ENCODE measurements at places on chromosomes 13 and 19.

DNA sequence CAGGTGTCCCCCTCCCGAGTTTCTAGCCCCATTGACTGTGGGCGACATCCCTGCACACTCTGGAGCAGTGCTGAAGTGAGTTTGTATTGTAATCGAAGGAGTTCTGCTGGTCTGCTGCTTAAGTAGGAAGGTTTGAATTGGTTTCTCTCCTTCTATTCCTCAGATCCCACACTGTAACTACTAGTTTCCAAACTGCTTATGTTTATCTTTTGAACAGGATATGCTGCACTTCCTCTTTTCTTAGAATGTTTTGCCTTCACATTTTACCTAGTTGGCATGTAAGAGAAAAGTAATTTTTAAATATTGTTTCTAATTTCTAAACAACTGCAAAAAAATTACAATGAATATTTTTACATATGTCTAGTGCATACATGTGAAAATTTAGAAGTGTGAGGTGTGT is 511.8 kb downstream of the KLF12 start:
- no peak for DNase-seq

DNA sequence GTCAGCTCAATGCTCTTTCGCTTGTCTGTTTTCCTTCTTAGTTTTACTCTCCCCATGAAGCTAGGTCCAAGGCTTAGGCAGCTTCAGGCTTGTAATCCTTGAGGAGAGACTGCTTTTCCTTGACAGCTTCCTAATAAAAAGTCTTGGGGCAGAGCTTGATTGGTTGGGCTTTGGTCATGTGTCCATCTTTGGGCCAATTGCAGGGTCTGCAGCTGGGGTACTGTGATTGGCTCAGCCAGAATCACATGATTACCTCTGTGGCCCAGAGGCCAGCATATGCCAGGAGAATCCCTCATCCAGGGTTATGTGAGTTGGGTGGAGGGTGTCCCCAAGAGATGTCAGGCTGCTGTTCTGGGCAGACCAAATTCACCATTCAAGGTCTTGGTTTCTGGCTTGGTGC is 8.1 kb downstream of the KLK1 start:
- no peak for DNase-seq

- no peak for DNase-seq
Measured at GRCh38 chr13:40200273-40200978, 466.0 kb downstream of the FOXO1 start.

DNA sequence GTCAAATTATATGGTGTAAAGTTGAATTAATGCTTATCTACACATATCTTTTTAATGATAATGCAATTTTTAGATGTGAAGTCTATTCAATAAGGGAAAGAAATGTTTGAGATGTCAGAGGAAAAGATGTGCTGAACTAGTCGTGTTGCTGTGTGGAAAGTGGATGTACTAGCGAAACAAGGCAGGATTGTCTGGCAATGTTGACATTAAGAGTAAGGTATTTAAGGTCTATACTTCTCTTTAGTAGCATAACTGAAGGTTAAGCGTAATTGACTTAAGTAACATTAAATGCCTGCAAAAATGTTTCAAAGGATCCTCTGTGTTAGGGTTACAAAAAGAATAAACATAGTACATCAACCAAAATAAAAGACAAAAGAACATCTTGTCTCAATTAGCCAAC is 787.3 kb upstream of the KLHL1 start:
- DNase-seq = no peak

GRCh38 chr13:61913183-61913582 is 497.5 kb upstream of the PCDH20 start:
- DNase-seq = no peak

GRCh38 chr13:60118696-60119400 is 44.9 kb downstream of the DIAPH3 start:
- no peak for DNase-seq

DNA sequence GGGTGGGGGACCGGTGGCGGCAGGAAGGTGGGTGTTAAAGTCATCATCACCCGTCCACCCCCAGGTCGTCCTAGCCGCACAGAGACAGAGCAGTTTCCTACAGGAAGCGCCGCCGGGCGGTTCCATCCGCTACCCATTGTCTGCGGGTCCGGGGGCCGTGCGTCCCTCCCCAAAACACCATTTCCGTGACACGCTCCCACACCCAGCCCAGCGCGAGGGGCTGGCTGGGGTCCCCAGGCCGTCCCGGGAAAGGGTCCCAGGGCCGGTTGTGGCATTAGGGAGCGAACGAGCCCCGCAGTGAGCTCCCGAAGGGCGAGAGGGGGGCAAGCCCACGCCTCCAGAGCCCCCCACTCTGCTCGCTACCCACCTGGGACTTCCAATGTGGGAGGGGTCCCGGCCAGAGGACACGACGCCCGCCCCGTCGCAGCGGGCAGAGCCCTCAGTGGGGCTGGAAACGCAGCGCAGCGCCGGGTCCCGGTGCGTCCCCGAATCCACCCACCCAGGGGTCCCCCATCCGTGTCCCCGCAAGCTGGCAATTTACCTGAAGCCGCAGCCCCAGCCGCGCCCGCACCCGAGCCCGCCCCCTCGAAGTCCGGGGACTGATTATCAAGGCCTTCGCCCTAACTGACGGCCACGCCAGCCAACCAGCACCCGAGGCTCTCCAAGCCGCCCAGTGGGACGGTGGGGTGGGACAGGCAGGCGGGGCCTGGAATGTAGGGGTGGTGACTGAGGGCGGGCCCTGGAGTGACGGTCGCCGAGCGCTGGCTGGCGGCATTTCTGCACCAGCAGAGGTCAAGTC is at the start of gene KANK3:
TSS of gene KANK3 (minus strand) at position 579 of the 799 bp plus-strand sequence. CDS start 5,434 bp downstream, outside the sequence.
- DNase-seq = peak; percentile 88

DNA sequence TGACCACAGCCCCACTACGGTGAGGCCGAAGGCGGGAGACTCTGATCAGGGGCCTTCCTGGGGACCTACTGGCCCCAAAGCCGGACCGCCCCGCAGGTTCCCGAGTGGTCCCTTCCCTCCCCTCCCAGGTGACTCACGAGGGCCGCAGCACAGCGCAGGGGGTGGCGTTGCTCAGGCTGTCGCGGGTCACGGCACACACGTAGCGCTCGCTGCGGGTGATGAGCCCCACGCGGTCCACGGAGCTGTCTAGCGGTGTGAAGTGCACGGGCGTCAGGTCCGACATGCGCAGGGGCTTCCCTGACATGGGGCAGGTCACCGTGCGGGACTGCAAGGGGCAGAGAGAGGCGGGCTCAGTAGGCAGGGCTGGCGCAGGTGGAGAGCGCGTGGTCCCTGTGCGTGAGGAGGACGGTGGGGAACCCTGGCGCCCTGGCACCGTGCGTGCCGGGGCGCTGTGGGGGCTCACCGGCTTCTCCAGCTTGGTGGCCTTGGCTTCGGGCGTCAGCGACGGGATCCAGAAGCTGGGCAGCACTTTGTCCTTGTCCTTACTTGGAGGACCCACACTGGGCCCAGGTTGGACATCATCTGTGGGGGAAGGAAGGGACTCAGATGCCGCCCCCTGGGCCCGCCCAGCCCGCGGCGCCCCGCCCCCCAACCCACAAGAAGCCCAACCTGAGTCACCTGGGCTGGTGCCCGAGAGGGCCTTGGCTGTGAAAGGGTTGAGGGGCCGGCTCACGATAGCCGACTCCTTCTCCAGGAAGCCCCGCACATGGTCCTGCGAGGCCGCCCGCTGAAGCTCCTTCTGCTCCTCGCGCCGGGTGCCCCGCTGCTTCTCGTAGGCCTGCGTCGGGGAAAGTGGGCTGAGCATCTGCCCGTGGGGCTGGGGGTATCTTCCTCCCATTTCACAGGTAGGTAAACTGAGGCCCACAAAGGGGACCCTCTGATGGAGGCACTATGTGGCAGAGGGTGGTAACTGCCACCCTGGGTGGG is 23.7 kb downstream of the NOSIP start:
- DNase-seq = no peak

DNA sequence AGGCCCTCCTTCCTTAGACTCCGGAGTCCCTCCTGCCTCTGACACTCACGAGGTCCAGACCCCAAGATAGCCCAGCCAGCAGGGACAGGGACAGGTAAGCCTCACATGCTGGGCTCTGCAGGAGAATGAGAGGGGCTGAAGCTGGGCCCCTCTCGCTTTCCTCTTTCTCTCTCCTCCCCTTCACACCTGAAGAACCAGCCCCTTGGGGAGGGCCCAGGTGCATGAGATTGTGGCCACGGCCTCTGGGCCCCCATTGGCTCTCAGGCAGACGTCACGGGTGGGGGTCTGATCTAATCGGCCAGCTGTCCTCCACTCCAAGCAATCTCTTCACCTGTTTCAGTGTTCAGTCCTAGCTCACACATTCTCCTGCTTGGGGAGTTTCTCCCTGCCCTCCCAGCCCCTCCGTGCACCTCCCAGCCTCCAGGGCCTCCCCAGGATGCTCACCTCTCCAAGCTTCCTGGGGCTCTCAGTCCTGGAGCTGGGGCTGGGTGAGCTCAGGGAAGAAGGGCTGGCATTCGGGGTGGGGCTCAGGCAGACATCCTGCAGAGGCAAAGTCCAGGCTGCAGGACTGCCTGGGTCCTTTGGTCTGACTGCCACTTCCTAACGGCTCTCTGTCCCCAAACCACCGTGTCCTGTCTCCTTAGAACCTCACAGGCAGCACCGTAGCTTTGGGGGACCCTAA is 2.8 kb downstream of the TMEM150B start:
- no peak for DNase-seq

DNA sequence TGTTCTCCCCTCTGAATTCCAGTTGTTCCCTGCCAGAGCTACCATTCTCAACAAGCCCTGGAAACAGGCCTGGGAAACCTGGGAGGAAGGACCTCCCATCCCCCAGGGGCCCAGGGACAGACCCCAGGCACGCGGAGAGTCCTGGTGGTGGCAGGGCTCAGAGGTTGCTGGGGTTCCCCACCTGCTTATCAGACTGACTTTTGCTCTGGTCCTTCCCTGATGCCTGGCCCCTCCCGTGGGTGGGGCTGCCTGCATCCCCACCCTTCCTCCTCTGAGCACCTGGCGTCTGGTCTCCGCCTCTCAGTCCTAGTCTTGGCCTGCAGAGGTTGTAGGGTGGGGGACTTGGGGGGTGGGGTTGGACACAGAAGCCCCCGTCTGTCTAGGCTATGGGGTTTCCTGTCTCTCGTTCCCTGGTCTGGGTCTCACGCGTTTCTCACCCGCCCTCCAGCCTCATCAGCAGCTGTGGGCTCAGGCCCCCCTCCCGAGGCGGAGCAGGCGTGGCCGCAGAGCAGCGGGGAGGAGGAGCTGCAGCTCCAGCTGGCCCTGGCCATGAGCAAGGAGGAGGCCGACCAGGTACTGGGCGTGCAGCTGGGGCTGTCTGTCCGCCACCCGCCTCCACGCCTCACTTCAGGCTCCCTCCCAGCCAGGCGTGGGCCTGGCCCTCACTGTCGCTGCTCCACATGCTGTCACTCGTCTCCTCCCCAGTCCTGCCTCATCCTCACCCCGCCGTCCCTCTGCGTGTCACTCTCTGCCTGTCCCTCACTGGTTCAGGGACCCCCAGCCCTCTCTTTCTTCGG is 13.6 kb downstream of the EPN1 start:
- no peak for DNase-seq
